ENCODE measurements at places on chromosomes 2 and 18.

DNA sequence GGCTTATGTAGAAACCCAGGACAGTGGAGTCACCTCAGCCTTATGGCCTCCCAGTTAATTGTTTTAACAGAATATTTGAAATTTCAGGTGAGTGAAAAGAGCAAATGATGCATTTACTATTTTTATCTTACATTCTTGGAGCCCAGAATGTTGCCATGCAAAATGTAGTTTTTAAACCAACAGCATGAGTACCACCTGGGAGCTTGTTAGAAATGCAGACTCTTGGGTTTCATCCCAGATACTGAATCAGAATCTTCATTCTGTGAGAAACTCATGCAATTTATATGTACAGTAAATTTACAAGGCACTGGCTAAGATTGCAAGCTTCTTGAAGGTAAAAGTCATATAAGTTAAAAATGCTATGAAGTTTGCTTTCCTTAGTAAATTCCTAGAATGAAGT is 654.5 kb upstream of the CDH2 start:
- no peak for DNase-seq

- DNase-seq: no peak
Measured at GRCh38 chr2:84897773-84898172, 7.7 kb upstream of the TMSB10 start.

DNA sequence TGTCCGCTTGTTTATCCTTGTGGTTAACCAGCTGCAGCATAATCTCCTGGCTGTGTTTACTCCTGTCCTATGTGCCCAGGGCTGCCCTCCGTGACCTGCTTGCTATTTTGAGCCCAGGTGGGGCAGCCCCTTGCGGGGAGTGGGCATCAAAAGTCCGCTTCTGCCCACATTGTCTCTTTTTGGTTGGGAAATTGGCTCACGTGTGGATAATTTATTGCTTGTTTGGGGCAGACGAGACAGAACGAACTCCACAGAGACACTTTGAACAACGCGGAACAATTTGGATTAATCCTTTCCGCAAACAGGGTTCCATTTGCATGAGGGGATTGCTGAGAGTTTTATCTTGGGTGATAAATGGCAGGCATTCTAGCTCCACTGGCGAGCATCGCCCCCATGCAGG is 8.1 kb upstream of the CXCR4 start:
- DNase-seq: no peak

DNA sequence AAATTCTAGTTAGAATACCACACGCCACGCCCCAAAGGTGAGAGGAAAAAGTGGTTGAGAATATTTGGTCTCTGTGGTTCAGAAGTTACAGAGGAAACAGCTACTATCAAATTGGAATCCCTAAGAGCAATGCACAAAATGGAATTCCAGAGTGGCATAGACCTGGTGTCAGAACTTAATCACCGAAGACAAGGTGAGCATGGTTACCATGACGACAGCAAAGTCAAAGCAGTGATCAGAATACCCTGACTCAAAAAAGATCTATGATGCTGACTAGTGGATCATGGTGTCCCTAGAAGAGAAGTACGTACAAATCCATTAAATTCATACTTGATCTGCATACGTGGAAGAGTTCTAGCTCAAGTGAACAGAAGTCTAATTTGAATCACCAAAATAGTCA is 14.5 kb downstream of the LRRTM4 start:
- no peak for DNase-seq

DNA sequence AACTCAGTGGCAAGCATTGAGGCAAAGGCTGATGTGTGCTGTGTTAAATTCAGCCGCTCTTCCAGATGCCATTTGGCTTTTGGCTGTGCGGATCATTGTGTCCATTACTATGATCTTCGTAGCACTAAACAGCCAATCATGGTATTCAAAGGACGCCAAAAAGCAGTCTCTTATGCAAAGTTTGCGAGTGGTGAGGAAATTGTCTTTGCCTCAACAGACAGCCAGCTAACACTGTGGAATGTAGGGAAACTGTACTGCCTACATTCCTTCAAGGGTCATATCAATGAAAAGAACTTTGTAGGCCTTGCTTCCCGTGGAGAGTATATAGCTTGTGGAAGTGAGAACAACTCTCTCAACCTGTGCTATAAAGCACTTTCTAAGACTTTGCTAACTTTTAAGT is 195.5 kb upstream of the RAB12 start:
- DNase-seq: no peak

GRCh38 chr18:58887613-58887963 is 22.9 kb downstream of the ZNF532 start:
- DNase-seq: no peak

GRCh38 chr18:61982475-61982874 is 89.7 kb upstream of the RNF152 start:
- no peak for DNase-seq

DNA sequence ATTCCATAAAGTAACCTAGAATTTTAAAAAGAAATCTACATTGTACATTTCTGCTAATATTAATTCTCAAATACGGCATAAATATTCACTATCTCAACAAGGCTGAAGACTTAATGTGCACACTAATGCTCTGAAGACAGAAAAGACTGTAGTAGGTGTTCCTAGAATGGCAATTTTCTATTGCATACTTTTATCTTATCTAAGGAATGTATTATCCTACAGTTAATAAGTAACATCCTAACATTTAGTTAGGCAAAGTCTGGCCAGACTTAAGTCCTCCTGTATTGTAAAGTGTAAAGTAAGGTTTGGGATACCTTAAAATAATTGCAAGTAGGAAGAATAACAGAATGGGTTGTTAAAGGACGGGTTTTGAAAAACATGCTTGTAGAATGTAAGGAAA is 42.2 kb downstream of the CHST9 start:
- no peak for DNase-seq

DNA sequence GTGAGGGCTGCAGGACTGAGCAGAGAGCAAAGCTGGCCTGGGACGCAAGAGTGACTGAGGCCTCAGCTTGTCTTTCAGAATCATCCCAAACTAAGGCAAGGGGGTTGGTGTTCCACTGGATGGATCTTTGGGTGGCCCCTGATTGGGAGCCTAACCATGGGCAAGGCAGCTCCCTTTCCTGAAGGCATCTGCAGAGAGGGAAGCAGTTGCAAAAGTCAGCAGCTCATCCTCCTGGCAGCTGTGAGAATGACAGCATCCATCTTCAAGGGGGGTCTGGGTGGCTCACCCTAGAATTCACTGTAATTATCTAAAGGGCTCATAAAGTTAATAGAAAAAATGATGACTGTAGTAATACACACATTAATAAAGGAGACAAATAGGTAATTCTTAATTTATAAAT is 46.5 kb upstream of the RAB31 start:
- DNase-seq: no peak

DNA sequence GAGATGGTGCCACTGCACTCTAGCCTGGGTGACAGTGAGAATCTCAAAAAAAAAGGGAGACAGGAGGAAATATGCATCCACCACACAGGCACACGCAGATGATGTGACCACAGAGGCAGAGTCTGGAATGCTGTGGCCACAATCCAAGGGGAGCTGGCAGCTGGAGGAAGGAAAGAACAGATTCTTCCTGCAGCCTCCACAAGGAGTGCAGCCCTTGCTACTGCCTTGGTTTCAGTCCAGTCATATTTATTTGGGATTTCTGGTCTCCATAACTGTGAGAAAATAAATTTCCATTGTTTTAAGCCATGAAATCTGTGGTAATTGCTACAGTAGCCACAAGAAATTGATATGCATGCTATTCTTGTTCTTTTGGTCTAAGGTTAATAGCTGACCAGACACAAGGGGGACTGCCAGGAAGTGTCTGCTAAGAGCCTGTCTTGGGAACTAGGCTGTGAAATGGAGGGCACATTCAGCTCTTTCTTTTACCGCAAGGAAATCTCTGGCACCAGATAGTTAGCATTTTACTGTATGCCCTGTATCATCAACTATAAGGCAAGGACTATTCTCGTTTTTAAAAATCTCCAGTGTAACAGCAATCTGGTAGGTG is 133.1 kb upstream of the SEC11C start:
- DNase-seq: no peak

GRCh38 chr2:60521626-60522025 is 31.8 kb downstream of the BCL11A start:
- no peak for DNase-seq

- DNase-seq: no peak
Measured at GRCh38 chr2:19868701-19869580, 32.8 kb downstream of the TTC32 start.

GRCh38 chr2:38427054-38427453 is 50.0 kb upstream of the ATL2 start:
- DNase-seq: no peak

- no peak for DNase-seq
Measured at GRCh38 chr2:128835974-128836373, 517.3 kb upstream of the HS6ST1 start.

DNA sequence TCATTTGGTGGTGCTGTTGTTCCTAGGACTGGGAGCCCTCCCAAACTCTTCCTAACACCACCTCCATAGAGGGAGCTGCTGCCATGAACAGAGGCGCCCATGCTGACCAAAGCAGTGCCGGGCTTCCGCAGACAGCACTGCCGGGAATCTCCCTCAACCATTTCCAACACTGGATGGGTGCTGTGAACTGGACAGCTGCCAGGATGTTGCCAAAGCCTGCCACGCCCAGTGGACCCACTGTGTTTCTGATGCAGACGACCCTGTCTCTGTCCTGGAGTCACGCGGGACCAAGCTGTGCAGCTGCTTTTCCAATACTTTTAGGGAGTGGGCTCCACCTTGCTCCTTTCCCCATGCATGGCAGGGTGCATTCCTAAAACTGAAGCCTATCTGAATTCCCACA is 16.9 kb upstream of the GNAL start:
- DNase-seq: no peak

- DNase-seq: no peak
Measured at GRCh38 chr18:2087877-2088673, 483.2 kb downstream of the METTL4 start.

DNA sequence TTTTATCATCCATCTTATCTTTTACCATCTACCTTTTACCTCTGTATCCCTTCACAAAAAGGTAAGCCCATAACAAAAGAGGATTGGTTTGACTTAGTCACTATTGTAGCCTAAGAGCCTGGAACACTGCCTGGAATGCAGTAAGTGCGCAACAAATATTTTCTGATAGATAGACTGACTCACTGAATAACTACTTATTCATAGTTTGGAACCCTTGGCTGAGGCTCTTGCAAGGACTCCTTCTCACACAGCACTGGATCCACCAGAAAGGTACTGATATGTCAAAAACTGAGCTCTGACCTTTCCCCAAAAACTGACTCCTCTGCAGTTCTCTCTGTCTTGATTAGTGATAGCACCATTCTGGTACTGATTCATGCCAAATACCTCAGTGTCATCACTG is 426.7 kb downstream of the SETBP1 start:
- peak; percentile 33 for DNase-seq

DNA sequence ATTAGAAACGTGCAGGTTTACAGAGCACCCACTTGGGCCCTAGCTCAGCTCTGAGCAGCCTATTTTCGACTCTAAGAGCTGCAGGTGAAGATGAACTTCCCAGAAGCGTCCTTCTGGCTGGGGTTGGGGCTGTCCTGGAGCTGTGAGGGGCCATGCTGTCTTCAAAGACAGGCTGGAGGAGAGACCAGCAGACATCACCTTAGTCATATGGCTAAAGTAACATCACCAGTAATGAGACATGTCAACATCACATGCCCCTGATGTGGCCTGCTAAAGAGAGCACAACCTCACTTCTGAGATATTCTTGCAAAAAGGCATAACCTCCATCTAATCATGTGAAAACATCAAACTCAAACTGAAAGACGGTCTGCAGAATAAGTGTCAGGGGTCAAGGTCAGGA is 87.2 kb upstream of the ZNF532 start:
- no peak for DNase-seq

DNA sequence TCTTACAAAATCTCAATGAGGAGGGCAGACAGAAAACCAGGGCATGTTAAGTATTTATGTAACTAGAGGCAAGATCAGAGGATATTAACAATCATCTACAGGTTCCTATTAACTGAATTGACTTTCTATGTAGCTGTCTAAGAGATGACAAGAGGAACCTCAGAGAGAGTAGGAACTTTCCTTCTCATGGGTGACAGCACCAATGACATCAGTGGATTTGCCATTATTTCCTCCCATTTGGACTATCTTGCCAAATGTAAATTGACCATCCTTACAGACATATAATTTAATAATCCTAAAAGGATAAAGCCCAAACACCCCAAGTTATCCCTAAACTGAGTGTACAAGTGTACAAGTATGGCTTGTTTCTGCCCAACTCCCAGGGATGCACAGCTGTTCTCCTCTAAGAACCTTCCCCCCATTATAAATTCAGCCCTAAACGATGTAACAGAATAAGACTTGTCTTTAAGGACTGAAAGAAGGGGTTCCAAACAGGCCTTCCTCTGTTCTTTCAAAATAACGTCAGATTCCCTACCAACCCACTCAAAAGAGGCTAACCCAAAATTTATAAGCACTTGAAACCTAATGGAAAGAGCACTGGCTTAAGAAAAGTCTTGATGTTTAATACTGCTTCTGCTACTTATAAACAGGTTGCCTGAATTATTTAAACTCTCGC is 73.4 kb upstream of the CHAC2 start:
- DNase-seq: no peak

GRCh38 chr2:60453301-60453700 is 100.2 kb downstream of the BCL11A start:
- no peak for DNase-seq

- no peak for DNase-seq
Measured at GRCh38 chr2:239441261-239442078, 40.6 kb upstream of the HDAC4 start.

GRCh38 chr2:196431957-196432356 is 207.6 kb upstream of the CCDC150 start:
- DNase-seq: no peak

DNA sequence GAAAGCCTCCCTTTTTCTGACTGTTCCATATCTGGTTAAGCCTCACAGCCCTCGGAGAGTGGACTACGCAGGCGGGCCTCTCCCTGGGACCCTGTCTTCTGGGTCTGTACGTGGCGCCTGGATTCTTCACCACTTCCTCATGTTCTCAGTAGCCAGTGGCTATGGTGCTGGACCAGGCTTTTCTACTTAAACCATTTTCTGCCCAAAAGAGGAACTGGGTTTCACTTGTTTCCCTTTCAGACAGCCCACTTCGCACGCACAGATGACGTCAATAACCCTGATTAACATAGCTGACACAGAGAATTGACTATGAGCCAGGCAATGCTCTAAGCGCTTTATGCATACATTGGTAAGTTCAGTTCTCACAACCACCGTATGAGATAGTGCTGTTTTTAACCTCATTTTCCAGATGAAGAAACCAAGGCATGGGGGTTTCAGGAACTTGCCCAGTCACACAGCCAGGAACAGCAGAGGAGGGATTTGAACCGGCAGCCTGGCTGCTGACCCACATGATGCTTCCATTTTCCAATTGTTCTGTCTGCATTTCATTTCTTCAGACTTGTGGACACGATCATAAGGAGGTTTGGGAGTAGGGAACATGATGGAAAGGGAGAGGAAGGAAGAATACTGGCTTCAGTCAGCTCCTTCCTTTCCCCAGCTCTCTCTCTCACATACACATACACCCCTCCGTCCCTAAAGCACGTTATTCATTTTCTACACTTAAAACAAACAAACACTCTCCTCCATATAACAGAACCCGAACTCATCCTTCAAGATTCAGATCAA is 41.7 kb downstream of the MYOM1 start:
- peak; percentile 17 for DNase-seq

- no peak for DNase-seq
Measured at GRCh38 chr18:48206887-48207286, 202.3 kb downstream of the ZBTB7C start.

GRCh38 chr2:65420712-65421431 is 11.5 kb downstream of the SPRED2 start:
- DNase-seq: no peak

Data from GM04504 (cell line).